ENCODE measurements at places on chromosomes 6 and 20.

DNA sequence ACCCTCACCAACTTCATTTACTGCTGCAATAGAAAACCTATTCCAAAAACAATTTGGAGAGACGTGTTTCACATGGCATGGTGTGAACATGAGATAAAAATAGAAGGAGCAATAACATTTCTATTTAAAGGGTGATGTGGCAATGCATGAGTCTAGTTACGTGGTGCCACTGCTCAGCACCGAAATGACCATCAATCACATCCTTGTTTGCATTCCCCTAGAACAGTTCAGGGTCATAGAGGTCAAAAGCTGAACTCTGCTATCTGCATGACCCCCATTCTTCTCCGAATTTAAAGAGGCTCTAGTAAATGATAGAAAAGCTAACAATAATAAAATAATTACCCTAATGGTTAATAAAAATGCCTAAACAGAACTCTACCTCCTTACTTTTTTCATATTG lies 29.5 kb downstream of the ROS1 start:
- no peak for DNase-seq

- DNase-seq, result no peak
These were observed 54.8 kb downstream of the WDR27 start for GRCh38 chr6:169646906-169647567.

- DNase-seq, result no peak
These were observed 135.2 kb downstream of the DST start for GRCh38 chr6:56507517-56507916.

GRCh38 chr20:18585134-18585533 lies 2.7 kb upstream of the DTD1 start:
- DNase-seq, result peak; percentile 94
